Stimulated activated CD4-positive, alpha-beta T cell treated with anti-CD3 and anti-CD28 coated beads, Interleukin-2, amount 100 ng/mL, for 24 hours (primary cell): ENCODE measurements at places on chromosomes 5 and 9.

DNA sequence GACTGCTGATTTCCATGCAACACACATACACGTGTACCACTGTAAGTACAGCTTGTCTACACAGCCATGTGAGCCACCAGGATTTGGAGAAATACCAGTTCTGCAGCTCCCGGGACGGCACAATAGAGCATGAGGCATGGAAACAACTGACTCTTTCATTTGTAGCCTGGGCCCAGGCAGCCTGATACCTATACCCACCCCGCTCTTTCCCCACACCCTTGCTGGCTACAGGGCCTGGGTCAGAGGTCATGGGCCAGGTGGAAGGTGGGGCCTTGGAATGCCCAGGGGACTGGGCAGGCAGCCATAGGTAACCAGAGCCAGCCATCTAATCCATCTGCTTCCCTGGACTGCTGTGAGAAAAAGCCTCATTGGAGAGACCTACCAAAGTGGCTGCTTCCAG lies 39.0 kb upstream of the ZSWIM6 start:
- no peak for DNase-seq

DNA sequence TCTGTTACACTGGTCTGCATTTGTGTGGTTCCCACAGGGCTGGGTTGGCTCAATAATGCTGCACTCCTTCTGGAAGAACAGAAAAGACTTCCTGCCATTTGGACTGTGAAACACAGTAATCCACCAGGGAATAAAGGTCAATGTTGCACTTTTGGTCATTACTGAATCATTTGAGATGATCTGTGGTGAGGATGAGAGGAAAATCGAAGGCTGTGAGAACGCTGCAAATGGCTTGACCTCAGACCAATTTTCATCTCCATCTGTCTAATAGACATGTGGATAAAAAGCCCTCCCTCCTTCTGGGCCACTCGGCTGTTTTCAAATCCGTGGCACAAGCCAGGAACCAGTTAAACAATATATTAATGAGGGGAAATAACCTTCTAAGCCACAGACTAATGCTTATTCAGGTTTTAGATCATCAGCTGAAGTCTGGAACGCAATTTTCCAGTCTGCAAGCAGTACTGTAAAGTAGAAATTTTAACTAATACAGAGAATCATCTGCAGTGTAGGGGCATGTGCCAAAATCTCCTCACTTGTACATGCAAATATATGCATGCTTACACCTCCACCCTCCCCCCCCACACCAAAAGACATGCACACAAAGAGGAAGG lies 20.2 kb downstream of the TLE1 start:
- no peak for DNase-seq

DNA sequence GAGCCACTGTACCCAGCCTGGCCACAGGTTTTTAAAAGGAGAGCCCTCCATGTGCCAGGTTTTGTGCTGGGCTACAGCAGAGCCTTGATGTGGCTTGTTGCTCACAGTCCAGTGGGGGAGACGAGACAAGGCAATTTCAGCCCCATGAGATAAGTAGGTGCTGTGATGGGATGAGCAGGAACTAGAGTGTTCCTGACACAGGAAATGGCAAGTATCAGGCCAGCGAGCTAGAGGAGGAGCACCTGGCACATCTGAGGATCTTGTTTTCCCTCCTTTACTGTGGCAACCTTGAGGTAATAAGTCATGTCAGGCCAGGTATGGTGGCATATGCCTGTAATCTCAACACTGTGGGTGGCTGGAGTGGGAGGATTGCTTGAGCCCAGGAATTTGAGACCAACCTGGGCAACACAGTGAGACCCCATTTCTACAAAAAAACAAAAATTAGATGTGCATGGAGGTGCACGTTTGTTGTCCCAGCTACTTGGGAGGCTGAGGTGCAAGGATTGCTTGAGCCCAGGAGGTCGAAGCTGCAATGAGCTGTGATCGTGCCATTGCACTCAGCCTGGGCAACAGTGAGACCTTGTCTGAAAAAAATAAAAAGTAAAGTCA lies 3.8 kb upstream of the ZDHHC12 start:
- no peak for DNase-seq

DNA sequence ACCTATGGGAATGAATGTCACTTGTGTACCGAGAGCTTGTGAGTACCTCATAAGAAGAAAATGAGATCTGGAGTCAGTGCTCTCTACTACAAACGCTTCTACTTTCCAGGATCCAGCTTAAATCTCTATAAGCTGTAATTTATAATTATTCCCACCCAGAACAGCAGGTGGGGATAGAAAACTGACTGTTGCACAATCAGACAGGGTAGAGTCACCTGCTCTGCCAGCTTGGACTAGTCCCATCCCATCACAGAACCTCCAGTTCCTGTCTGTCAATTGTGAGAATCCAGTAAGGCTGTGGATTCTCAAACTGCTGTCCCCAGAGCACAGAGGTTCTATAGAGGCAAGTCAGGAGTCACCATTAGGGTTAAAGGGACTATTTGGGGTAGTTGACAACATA lies 2.0 kb downstream of the SPINK7 start:
- no peak for DNase-seq

- no peak for DNase-seq
Measured at GRCh38 chr5:37730896-37731455, 108.9 kb downstream of the GDNF start.

DNA sequence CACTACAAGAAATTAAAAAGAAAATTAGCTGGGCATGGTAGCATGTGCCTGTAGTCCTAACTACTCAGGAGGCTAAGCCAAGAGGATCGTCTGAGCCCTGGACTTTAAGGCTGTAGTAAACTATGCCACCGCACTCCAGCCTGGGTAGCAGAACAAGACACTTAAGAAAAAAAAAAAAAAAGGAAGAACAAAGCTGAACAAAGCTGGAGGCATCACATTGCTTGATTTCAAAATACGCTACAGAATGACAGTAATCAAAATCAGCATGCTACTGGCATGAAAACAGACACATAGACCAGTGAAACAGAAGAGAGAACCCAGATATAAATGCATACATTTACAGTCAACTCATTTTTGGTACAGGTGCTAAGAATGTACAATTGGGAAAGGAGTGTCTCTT lies 14.5 kb upstream of the OTULIN start:
- no peak for DNase-seq

GRCh38 chr5:172849606-172850453 lies 15.8 kb downstream of the ERGIC1 start:
- DNase-seq, result no peak

DNA sequence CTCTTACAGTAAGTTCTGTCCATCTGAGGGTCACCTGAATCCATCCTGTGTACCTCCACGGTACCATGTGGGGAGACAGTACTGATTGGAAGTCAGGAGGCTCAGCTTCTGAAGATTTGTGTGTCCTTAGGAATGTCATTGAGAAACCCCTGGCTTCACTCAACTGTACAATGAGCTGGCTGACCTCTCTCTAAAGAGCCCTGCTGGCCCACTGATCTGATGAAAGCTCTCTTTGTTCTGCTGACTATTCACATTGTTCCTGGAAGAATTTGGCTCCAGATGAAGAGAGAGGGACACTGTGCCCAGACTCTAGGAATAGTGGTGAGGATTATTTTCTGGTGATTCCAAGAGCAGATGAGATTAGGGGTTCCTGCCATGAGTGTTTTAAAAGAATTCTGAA lies 141.2 kb downstream of the LURAP1L start:
- no peak for DNase-seq

DNA sequence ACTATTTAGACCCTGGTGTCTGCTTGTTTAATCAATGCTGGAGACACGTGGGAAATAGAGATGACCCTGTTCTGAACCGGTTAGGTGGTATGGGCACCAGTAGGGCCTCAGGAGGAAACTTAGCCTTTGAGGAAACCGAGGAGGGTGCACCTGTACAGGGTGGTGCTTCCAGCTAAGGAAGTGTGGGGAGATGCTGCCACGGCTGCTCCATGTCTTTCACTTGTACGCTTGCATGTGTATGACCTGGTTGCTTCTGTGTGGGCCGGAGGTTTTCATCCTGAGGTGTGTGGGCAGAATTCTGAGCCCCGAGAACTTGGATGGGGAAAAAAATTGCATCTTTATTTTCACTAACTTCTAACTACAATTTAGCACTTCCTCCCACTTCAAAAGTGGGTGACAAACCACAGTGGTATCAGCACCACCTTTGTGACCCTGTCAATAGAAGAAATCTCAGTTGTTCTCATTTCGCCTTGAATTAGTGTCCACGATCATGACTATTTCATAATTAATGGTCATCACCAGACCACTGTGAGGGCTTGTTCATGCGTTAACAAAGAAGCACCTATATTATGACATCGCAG lies 99.8 kb upstream of the SPATA31C2 start:
- peak; percentile 26 for DNase-seq

DNA sequence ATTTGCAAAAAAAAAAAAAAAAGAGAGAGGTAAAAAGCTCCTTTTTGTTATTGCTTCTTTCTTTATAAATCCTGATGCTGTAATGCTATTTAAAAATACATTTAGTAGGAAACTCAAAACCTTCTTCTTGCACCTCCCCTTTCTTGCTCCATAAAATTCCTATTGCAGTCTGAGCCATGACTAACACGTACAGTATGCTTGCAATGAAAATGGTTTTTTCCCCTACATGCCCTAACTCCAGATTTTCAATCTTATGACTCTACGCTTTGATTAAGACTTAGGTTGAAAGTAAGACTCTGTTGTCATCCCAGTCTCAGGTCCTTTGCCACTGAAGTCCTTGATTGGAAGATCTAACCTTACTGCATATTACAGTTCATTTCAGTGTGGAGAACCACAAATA lies 23.9 kb downstream of the FGF10 start:
- DNase-seq, result no peak
